Stimulated activated CD4-positive, alpha-beta T cell treated with anti-CD3 and anti-CD28 coated beads, Interleukin-15, amount 100 ng/mL, for 1 hour (primary cell): ENCODE measurements at places on chromosomes 16 and 17.

DNA sequence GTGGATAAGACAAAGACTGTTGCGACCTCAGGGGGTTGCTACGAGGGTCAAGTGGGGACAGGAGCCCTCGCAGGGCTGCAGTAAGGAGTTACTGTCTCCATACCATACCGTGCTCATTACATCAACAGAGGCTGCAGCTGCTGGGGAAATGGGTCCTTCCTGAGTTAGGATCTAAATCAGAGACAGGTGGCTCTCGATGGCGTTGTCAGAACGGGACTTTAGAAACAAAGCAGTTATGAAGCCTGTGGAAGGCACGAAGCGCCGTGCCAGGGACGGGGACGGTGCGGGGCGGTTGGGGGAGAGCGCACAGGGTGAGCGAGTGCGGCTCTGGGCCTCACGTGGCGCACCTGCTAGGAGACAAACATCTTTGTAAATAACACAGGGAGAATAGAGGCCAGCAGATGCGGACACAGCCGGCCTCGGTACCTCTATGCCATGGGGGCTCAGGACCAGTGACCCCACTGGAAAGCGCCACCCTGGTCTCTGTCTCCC, 34.4 kb downstream of the ZCCHC14 start:
- no peak for DNase-seq

- DNase-seq = no peak
Observed at GRCh38 chr16:4323845-4324488, 8.1 kb downstream of the GLIS2 start.

DNA sequence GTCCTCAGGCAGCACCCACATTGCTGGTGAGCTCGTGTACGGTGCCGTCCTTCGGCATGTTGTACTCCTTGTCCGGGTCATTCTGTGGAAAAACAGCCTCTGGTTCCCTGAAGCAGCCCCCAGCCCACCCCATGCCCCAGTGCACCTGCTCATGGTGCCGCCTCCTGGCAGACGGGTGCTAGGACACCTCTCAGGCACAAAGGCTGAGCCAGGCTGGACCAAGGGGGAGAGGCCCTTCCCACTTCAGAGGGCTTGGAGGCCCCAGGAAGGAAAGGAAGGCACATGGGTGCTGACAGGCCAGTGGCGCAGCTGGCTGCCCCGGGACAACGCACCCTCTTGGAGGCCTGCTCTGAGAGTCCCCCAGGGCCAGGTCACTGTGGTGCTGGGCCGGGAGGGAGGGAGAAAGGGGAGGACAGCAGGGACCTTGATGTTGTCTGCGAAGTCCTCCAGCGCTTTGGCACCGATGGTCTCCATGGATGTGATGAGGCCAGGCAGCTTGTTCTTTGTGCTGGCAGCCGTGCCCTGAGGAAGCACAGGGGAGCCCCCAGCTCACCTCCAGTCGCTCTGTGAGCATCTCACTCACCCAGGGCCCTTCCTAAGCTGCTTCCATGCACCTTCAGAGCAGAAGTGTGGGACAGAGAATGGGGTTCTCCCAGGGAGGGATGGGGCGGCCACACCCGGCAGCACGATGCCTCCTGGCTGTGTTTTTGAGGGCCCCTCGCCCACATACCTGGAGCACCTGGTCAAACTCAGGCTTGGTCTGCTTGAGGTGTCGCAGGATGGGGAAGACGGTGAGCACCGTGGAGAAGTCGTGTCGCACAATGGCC, 9.3 kb downstream of the ZACN start:
- DNase-seq = no peak

DNA sequence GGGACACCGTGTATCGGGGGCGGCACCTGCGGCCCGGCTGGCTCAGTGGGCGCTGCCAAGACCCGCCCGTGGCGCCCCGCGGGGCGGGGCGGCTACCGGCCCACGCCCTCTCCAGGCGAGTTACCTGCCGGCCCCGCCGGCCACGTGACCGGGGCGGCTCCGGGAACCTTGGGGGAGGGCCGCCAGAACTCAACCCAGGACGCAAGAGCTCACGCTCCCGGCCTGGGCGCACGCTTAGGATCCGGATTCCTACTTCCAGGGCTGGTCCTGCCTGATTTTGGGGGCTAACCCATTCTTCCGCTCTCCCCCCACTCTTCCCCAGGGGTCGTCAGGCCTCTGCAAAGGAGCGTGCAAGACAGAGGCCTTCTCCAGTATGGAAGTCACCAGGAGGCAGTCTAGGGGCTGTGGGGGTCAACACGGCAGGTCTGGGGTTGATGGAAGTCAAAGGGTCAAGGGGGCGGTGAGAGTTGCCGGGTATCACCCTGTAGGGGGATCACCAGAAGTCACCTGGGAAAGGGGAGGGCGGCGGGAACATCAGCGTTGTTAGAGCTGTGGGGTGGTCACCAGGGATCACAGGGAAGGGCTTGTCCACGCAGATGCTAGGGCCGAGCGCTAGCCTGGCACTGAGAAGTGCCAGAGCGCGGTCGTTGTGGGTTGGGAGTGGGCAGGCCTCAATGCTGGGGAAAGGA, 354 bp upstream of the ESRP2 start:
- DNase-seq = peak; percentile 26

- no peak for DNase-seq
Observed at GRCh38 chr16:19885451-19886072, 914 bp upstream of the GPRC5B start.
